ENCODE measurements at places on chromosomes 7 and 10.

DNA sequence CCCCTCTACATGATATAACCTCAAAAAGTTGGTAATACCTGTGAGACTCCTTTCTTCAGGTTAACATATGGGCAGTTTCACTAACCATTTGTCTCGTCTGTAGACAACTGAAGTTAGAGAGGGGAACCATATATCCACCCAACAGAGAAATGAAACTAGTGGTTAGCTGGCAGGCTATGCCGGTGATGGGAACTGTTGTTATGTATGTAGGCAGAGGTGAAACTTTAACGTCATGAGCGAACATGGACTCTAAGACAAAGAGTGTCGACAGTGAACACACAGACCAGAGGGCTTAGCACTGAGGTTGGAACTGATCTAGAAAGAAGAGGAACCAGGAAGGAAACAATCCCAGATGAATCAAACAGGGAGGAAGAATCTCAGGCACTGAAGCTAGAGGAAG lies 112.4 kb downstream of the ELMO1 start:
- no peak for DNase-seq

GRCh38 chr7:81393018-81393417 lies 376.8 kb downstream of the HGF start:
- DNase-seq = no peak

- DNase-seq = no peak
Measured at GRCh38 chr7:135275971-135276580, 42.4 kb downstream of the STRA8 start.

DNA sequence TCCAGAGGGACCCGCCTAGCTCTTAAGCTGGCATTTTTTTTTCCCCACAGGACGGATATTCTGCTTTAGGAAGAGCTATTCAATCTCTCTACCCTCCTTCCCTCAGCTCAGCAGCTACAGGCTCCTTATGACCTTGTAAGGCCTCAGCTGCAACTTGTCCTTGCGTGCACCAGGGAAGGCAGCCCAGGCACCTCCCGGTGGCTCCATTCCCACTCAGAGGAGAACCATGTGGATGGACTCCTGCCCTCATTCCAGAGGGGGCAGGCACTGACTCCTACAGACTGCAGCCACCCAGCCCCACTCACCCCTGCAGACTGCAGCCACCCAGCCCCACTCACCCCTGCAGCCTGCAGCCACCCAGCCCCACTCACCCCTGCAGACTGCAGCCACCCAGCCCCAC lies 73.7 kb downstream of the ITIH5 start:
- no peak for DNase-seq

GRCh38 chr10:102621443-102622325 lies 22.6 kb upstream of the TRIM8 start:
- DNase-seq = no peak

- DNase-seq = no peak
Measured at GRCh38 chr10:29737074-29737593, 102.4 kb upstream of the SVIL start.

DNA sequence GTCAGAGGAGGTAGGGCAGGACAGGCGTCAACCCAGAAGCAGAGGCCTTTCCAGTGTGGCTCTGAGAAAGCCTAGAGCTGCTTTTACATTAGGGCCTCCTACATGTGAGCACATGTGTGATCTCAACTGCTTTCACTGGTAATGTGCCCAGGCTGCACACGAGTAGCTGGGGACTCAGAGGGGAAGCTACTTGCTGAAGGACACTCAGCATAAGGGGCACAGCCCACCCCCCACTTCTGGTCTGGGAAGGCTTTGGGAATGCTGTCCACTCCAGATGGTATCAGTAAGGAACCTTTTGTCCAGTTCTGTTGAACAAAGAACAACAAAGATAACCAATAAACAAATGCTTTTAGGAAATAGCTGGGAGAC lies 18.9 kb downstream of the PRF1 start:
- no peak for DNase-seq

DNA sequence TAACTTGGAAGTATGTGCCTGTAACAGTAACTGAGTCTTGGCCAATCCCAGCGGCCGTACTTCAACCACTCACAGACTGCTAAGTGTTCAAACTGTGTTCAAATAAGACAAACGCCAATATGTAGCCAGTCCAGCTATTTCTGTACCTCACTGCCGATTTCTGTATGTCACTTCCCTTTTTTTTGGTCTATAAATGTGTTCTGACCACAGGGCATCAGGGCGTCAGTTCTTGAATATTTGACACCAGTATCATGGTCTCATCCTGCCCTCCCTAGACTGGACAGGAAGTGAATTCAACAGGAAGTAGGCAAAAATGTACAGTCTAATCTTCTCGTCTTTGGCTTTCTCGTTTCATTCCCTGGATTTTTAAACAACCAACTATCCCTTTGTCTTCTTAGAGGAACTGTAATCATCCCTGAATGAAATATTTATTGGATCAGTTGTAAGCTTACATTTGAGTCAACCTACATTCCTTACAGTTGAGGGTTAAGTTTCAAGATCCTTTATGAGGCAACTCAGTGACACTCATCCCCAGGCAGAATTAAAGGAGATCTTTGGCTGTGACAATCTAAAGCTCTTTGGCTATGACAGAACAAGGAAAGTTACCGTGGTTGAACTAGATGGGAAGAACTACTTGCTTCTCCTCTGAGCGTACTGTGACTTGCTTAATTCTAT lies 232.7 kb downstream of the NSUN6 start:
- DNase-seq = no peak

DNA sequence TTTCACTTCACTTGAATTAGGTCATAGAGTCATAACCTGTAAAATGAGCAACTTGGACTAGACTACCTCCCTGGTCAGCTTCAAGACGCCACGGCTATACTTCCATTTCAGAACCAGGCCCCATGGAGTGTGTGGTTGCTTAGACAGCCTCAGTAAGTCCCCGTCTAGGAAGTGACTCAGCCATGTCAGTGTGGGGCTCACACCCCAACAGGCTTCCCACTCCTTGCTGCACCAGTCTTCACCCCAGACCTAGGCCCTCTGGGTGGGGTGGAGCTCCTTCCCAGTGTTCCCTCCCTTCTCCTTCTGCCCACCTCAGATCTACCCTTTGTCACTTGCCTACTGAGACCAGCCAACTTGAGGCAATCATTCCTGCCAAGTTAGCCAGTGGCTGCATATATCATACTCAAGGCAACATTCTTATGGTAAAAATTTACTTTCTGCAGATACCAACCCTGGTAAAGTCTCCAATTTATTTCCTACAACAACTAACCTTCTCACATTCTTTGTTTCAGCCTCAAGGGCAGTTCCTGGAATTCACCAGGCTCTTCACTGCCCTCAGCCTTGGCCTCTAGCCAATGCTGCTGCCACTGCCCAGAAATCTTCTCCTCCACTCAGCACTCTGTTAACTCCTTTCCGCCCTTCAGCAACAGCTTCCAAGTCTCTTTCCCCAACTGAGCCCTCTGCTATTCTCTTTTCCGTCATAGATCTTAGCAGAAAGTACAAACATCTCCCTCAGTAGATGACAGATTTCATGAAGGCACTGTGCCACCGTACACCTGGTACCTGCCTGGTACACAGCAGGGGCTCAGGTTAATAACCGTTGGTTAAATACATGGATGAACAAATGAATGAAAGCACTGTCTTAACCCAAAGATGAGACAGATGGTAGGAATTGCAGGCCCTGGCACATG lies 31.3 kb upstream of the ZNRF2 start:
- DNase-seq = no peak

DNA sequence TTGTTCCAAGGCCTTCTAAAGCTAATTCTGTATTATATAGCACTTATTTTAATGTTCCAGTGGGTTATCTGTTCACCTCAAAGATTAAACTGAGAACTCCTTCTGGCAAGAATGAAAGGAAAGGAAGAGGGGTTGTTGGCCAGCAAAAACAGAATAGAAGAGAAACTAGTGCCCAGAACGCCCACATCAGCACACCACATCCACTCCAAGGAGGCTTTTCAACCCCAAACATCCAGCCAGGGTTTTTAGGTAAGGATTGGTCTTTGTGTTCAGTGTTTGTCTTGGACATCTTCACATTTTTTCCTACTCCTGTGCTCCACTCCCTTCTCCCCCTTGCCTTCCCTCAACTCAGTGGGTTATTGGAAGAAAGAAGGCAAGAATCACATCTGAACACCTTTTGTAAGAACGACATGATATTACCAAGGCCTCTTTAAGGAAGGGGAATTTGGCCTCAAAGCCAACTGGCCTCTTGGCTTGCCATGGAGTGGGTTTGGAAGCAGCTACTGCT lies 55.8 kb downstream of the BICC1 start:
- DNase-seq = no peak

DNA sequence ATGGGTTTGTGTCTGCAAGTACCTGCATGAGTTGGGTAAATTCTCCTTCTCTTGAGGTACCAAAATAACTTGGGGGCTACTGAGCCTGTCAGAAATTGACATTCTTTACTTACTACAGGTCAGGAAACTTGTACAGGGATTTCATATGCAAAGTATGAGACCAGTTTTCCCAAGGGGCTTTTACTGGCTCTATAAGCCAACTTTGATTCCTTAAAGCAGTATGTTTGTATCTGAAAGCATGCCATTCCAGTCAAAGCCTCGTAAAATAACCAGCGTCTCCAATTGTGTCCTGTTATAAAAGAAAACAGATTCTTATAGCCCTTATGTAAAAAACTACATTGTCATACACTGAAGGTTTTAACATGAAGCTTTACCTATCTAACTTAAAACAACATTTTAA lies 90.2 kb downstream of the ZNF467 start:
- DNase-seq = no peak

DNA sequence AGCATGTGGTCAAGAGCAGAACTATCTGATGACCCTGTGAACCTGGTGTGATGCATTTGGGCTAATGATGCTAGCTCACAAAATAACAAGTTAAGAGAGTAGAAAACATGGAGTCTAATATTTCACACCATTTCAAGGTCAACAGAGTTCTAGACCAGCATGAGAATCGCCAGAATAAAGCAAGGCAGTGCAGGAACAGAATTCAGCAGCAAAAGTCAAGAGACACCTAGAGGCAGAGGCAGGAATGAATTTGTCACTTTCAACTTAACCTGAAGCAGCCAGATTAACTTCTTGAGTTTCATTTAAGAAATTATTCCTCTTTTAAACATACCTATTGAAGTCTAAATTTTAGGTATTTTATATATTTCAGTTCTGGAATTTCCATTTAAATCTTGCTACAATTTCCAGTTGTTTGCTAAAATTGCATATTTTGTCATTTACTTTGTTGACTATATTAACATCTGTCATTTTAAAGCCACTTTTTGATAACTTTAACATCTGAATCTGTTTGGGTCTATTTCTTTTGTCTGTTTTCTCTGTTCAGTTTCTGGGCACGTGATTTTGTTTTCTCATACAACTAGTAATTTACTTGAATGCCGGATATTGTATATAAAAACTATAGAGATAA lies 44.2 kb upstream of the PRSS58 start:
- DNase-seq = no peak

DNA sequence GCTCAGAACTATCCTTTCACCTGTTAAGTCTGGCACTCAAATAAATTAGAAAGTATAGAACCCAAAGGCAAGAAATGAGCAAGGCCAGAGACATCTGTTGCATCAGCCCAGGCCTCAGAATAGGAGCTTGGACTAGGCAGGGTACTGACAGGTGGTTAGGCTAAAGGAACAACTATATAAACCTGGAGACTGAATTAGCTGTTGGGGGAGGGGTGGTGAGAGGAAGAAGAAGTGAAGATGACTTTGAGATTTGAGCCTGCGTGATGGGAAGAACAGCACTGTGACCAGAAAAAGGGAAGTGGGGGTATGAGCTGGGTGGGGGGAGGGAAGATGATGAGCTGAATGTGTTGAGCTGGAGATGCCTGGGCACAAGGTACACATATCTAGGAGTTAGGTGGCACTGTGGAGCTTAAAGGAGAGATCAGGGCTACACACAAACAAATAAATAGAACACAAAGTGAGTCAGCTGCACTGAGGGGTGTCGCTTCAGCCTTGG lies 244.7 kb downstream of the PTEN start:
- no peak for DNase-seq

GRCh38 chr10:103659674-103660363 lies 166.3 kb downstream of the NEURL1 start:
- no peak for DNase-seq

DNA sequence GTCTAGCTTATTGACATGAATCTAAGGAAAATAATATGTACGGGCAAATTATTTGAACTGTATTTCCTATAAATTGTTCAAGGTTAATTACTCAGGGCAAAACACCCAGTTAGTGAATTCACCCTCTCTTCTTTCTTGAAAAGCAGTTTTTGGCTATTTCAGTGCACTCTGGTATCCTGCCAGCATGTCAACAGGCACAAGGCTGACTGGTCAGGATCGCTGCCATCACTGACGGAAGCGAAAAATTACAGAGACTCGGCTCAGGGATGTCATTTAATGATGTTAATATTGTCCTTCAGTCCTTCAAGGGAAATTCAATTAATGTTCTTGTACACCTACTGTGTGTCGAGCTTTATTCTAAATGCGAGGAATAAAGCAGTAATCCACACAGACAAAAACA lies 28.3 kb upstream of the OLAH start:
- no peak for DNase-seq

DNA sequence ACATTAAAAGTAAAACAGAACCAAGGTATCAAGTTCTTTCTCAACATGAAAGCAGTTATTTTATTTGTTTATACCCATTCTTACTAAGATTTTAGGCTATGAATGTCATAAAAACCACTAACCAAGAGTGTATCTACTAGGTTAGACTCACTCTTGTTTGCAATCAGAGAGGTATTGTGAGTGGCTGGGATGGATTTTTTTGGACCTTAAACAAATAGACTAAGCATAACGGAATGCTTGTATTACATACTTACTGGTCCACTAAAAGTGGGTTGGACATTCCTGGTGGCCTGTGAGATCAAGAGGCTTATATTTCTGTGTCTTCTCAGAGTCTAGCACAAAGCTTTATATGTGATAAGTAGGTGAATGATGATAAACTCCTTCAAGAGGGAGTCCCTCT lies 32.6 kb upstream of the CBLL1 start:
- no peak for DNase-seq

- no peak for DNase-seq
Measured at GRCh38 chr7:55016061-55016745, 2.6 kb upstream of the EGFR start.

- no peak for DNase-seq
Measured at GRCh38 chr7:69433081-69433480, 165.2 kb upstream of the AUTS2 start.

- DNase-seq = peak; percentile 77
Measured at GRCh38 chr7:140653319-140654108, 12.9 kb upstream of the DENND2A start.

DNA sequence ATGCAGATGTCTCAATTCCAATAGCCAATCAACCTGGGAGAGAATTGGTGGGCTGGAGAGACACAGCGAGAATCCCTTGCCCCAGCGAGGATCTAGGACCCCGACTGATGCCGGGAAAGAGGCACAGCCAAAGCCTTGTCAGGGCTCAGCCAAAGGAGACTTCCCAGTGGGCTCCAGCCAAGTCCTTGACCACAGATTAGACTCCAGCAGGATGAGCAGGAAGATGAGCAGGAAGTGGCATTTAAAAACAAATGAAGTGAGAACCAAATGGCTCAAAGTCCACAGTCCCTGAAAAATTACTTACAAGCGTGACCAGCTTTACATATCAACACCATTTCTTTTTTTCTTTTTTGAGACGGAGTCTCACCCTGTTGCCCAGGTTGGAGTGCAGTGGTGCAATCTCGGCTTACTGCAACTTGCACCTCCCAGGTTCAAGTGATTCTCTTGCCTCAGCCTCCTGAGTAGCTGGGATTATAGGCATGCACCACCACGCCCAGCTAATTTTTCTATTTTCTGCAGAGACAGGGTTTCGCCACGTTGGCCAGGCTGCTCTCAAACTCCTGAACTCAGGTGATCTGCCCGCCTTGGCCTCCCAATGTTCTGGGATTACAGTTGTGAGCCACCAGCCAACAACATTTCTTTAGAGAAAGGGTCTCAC lies 40.2 kb downstream of the CTBP2 start:
- no peak for DNase-seq

All from neuronal stem cell (in vitro differentiated cells).